T1000 (cell line): ENCODE measurements at places on chromosomes 12 and 14.

GRCh38 chr14:89607453-89607852, 190.4 kb upstream of the FOXN3 start:
- no peak for DNase-seq

DNA sequence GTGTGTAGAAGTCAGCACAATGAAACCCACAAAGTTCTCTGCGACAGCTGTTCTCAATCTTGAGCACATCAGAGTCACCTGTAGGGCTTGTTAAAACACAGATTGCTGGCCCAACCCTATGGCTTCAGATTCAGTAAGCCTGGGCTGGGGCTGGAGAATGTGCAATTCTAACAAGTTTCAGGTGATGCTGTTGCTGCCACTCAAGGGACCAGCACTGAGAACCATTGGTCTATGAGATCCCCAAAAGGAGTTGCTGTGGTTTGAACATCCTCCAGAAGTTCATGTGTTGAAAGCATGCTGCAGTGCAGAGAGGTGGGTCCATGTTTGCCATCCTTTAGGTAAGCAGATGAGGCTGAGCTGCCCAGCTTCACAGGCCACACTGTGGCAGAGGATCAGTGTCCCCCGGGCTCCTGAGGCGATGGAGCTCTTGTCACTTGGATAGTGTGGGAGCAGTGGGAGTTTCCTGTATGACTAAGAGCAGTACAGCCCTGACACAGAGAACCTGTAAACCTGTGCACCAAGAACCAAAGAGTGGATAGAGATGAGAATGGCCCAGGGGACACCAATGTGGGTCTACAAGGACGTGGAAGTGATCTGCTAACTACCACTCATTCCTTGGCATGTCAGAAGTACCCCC, 8.0 kb upstream of the RTRAF start:
- DNase-seq: no peak

DNA sequence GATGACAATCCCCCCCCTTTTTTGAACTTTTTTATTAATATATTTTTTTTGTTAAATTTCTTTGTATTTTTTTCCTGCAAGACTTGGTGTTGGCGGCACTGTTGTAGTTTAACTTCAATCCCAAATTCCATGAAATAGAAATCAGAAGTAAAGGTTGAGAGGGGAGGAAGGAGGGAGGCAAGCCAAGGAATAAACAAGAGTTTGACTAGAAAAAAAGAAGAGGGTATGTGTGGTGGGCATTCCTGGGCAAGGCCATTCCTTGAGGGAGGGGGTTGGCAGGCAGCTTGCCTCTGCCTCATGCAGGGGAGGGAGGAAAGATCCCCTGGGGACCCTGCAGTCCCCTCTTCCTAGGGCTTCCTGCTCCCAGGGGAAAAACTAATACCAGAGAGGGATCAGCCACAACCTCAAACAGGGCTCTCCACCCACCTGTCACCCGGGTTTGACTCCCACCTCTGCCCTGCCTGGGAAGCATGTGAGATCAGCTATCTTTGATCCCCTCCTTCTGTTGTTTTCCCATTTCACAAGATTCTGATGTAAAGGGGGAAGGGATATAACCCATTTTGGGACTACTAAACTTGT, 519 bp upstream of the AP1G2 start:
- no peak for DNase-seq

DNA sequence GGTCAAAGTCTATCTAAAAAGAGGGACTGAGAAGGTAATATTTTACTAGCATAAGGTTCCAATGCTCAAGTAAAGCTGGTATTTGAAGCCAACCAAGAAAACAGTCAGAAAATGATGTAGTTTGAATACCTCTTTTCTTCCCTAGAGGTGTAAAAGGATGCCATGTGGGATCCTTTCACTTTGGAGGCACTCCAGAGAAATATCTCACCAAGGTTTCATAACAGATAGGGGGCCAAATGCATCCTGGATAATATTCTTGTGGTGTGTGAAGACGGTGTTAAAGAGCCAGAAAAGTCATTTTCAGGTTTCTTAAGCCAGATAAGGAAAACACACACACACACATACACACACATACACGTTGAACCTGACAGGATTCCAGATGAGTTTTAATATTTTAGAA, 136.1 kb upstream of the PRKD1 start:
- DNase-seq: no peak

DNA sequence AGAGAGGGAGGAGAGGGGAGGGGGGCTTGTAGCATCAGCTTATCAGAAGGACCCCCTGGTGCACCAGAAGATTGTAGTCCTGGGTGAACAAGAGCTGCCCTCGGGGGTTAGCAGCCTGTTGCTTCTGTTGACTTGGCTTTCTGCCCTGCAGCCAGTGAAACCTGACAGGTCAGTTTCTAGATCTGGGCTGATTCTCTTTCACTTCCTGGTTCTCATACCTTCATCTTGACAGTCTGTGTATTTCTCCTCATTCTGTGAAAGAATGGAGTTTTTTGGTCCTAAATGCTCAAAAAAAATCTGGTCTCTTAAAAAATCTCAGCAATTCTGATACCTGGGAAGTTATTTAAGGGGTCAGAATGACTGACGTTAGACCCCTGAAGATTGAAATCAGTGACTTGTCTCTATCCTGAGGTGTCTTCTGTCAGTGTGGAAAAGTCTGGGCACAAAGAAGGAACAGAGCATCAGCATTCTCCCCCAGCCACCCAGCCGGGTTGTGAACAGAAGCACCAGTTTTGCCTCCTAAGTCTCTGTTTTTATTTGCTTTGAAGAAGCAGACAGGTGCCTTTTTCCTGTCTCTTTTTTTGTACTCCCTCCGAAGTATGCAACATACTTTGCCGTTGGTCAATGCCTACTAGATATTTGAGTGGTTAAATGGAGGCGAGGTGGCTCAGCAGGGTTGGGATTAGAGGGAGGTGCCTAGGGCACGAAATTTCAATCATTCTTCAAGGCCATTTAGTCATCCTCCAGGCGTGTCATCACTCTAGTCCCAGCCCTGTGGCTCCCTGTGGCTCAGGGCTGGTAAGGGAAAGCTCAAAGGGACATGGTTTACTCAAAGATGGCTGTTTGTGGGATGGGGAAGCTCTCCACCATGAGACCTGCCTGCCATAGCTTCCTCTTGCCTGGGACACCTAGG, 24.0 kb downstream of the TTC9 start:
- DNase-seq: no peak

DNA sequence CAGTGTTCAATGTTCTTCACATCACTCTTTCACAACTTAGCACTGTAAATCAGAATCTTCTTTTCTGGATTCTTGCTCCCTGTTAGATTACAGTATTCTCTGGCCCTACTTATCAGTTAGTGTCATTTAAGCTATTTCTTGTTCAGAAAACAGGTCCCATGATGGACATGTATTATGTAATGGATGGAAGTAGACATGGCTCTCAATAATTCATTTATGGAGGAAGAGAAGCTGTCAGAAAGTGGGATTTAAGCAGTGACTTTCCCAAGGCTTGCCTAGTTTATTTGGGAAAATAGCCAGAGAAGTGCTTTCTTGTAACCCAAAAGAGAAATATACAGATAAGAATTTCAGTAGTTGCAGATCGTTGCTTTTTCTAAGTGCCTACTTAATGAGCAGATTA, 1.6 kb downstream of the ERC1 start:
- DNase-seq: no peak

GRCh38 chr12:86290615-86291014, 34.4 kb upstream of the MGAT4C start:
- DNase-seq: no peak

DNA sequence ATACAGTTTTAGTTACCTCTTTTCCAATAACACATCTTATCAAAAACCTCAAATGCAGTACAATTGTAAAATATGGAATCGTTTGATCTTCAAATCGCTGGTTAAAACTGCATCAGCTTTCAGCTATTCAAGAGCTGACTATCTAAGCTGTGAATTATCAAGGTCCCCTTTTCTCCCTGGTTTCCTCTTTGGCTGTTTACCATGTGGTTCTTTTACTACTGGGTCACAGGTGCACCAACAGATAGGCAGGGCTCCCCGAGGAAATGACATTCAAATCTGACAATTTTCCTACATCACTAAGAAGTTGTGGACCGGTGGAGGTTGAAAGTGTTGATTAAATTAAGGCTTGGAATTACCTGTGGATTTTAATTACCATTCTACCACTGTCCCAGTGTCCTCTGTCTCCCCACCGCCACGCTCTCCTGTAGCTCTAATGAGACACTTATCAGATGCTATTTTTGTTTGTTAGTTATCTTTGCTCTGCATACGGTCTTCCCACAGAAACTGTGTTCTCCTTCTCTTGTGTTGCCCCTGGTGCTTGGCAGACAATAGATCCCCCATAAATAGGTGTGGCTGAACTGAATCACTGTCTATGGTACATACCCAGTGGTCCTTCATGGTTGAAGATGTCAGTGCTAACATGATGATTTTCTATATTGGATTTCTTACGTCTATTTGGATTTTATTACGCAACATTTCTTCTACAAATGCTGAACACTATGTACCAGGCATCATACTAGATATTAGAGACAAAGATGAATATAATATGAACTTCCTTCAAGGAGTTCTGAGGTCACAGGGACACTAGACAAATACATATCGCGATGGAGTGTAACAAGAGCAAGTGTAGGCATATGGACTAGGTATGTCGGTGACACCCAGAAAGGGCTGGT, 20.9 kb upstream of the PLXNC1 start:
- no peak for DNase-seq

DNA sequence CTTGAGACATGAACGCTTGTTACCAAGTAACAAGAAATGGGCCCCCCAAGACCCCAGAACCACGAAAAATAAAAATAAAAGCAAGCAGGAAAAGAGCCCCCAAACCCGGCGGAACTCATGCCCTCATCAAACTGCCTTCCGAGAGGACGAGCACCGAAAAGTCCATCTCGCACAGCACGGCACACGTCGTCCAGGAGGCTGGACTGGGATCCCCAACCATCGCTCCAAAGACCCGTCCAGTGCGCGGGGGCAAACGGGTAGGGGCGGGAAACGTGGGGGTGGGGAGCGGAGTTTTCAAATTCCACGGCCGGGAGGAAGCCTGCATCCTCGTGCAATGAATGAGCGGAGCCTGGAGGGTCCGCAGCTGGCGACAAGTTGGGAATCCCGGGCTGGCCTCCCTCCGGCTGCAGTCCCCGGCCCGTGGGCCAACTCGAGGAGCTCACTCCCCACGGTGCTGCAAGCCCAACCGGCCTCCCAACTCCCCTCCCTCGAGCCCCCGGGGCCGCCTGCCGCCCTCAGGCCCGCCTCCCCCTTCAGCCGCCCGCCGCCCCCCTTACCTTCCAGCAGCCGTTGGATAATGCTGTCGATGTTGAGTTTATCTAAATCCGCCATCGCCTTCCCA, 484 bp downstream of the PPP1CC start:
- DNase-seq: no peak

- no peak for DNase-seq
These were observed 85.0 kb downstream of the KIF26A start for GRCh38 chr14:104223101-104224041.

DNA sequence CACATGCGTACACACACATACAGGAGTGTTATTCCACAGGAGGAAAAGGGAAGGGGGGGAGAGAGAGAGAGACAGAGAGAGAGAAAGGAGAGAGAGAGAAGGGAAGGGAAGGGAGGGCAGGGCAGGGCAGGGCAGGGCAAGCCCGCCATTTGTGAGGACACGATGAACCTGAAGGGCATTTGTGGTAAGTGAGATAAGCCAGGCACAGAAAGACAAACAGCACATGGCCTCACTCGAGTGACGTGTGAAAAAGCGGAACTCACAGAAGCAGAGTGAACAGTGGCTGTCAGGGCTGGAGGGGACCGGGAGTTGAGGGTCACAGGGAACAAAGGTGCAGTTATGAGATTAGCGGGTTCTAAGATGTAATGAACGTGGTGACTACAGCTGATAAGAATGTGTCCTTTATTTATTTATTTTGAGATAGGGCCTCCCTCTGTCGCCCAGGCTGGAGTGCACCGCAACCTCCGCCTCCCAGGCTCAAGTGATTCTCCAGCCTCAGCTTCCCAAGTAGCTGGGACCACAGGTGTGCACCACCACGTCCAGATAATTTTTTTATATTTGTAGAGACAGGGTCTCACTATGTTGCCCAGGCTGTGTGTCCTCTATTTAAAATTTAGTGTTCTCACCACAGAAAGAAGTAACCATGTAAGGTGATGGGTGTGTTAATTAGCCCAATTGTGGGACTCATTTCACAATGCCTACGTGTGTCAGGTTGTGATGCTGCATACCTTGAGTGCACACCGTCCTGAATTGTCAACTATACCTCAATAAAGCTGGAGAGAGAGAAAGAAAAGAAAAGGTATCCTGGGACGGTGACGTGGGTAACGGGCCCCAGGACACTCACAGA, 18.7 kb upstream of the FBRSL1 start:
- DNase-seq: no peak

DNA sequence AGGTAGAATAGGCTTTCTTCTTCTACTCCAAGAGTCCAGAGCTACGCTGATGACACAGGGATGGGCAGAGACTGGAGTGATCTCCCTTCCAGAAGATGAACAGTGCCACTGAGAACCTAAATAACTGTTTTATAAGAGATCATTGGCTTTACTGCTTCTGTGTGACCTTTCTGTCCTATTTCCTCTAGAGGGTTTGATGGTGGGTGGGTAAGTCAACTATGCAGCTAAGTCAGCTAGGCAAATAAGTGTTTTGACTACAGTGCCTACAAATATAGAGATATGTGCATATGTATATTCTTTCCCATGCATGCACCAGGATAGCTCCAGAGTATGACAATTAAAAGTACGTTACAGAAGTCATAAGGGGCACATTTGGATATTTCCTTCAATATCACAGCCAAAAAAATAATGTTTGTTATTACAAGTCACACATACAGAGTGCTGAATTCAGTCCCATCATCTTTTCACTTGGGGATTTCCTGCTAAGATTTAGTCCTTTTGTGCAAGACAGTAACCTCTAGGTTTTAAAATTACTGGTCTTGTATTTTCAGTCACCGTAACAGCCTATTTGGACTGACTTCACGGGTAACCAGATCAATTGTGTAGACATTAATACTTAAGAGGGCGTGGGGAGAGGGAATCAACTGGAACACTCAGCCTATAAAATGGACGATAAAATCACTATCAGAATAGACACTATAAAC, 412.6 kb upstream of the SOX5 start:
- no peak for DNase-seq

- no peak for DNase-seq
These were observed 144.1 kb upstream of the AMIGO2 start for GRCh38 chr12:47223848-47224213.

DNA sequence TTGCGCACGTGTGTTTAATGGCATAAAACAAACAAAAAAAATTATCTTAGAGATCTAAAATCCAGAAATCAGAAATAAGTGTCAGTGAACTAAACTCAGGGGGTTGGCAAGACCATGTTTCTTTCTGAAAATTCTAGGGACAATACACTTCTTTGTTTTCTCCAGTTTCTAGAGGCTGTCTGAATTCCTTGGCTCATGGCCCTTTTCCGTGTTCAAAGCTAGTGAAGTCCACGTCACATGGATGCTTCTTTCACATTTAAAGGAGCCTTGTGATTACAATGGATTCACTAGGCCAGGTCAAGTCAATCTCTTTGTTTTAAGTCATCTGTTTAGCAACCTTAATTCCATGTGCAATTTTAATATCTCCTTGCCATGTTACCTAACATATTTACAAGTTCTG, 22.4 kb downstream of the SLCO1B3 start:
- DNase-seq: no peak

GRCh38 chr14:103100281-103101121, 6.0 kb downstream of the EXOC3L4 start:
- DNase-seq: no peak
